ENCODE measurements at places on chromosomes 7 and 10.

DNA sequence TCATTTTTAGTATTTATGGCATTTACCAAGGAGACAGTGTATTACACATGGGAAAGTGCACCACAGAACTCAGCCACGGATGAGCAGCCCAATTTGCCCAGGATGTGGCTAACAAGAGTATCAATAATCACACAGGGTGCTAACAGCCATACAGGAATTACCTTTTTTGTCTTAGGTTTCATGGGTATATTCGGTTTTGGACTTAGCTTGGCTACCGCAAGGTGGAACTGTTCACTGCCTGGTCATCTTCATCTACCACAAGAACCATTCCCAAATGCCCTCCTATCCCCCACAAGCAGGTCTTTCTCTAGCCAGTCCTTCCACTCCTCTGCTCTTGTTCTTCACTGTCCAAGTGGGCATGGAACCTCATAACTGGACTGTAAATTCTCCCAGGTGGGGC lies 6.0 kb downstream of the PDLIM1 start:
- no peak for DNase-seq

GRCh38 chr7:26372249-26372648 lies 80.6 kb downstream of the SNX10 start:
- DNase-seq, result no peak

- no peak for DNase-seq
These were observed 10.4 kb downstream of the NUB1 start for GRCh38 chr7:151351967-151352366.

GRCh38 chr10:98101366-98101765 lies 33.1 kb upstream of the R3HCC1L start:
- DNase-seq, result no peak

DNA sequence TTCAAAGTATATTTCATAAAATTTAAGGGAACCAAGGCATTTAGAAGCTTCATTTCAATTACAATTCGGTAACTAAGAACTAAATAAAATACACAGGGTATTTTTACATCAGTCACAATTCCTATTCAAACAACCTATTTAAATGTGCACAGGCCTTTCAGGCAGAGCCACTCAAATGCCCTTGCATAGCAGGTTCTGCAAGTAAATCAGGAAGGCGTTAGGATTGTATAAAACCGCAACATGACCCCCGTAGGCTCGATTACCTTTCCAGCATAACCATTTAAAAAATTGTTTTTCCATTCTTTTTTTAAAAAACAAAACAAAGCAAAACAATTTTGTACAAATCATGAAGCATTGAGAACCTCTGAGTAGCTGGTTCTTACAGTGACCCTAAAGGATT lies 289.9 kb upstream of the SP8 start:
- no peak for DNase-seq

- no peak for DNase-seq
These were observed 539.3 kb upstream of the TEX47 start for GRCh38 chr7:89334797-89335196.

DNA sequence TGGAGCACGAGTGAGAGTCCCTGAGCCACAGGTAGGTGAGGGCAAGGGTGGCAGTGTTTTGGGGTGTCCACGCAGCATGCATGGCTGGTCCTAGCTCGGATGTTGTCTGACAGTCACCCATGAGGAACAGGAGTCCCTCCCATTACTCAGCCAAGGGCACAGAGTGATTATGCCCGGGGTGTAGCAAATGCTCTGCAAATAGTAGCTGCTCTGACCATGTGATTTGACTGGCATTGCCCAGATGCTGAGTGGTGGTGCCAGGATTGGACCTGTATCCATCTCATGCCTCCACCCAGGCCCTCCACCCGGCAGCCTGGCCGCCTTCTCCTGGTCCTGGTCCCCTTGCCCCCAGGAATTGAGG lies 150.8 kb downstream of the GRK5 start:
- DNase-seq, result peak; percentile 66

- no peak for DNase-seq
These were observed 371.6 kb downstream of the RPS24 start for GRCh38 chr10:78405231-78405630.

GRCh38 chr7:21544303-21544656 lies 1.4 kb downstream of the DNAH11 start:
- DNase-seq, result no peak
